ENCODE measurements at places on chromosomes 16 and 17.

GRCh38 chr17:74539281-74539820 lies 6.6 kb downstream of the CD300C start:
- no peak for DNase-seq

DNA sequence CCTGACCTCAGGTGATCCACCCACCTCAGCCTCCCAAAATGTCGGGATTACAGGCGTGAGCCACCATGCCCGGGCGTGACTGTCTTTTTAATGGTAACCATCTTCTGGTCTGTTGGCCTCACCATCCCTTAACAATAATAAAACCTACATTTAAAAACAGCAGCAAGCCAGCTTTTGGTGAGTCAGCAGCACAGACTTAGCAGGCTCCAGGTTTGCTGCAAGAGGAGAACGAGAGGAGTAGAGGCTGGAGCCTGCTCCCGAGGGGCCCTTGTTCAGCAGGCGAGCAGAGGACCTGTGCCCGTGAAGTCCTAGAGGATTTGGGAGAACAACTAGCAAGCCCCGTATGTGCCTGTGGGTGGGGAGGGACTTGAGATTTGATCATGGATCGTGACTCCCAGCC lies 35.7 kb downstream of the MYH13 start:
- no peak for DNase-seq

- DNase-seq = no peak
These were observed 196.2 kb upstream of the NLRP1 start for GRCh38 chr17:5780476-5780875.

DNA sequence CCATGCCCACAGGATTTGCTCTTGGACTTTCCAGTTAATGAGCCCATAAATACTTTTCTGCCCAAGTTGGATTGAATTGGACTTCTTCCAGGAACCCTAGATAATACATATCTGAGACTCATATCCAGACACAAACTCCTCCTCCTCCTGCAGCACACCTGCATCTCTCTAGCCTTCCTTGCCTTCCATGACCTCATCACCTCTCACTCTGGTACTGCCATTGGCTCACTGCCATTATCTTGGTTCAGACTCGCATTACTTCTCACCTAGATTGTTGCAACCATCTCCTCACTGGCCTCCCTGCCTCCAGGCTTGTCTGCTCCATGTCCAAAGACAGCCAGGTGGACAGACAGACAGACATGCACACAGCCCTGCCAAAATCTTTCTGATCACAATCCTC lies 4.8 kb upstream of the SYT17 start:
- DNase-seq = no peak

DNA sequence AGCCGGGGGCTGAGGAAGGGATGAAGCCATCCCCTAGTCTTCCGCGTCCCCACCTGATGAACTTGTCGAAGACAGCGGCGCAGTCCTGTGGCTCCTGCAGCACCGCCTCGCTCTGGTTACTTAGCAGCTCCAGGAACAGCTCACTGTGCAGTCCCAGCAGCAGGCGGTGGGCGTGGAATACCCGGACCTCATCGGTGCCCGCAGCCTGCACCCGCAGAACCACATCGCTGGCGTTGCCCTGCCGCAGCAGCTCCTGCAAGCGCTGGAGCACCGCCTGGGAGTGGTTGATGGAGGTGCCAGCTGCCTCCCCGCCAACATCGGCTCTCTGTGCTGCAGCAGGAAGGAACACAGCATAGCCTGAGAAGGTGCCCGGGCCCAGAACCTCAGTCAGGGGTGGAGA lies 1.8 kb downstream of the BTBD17 start:
- DNase-seq = no peak

GRCh38 chr16:12267491-12267890 lies 291.0 kb downstream of the SNX29 start:
- no peak for DNase-seq

GRCh38 chr17:44779211-44780025 lies 20.6 kb downstream of the ADAM11 start:
- peak; percentile 78 for DNase-seq

DNA sequence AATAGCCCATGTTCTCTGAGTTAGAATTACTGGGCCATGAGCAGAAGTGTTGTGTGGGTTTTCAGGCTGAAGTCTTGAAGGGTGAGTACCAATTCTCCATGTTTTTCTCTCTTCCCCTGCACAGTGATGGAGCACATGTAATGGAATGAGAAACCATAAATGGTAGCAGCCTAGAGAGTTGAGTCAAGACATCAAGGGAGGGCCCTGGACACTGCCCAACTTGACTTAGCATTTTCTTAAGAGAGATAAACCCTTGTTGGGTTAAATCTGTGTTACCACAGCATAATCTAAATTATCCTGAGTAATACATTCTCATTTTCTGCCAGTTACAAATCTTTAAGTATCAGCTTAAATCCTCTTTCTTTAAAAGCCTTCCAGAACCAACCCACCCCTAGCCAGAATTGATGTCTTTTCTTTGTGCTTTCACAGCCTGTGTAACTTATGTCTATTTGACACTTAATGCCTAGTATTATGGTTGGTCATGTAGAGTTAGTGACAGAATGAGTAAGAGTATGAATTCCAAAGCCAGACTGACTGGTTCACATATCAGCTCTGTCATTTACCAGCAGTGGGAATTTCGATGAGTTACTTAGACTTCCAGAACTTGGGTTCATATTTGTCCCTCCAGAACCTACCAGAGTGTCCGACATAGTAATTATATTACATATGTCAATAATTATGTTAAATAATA lies 27.0 kb upstream of the RGS9 start:
- DNase-seq = no peak

DNA sequence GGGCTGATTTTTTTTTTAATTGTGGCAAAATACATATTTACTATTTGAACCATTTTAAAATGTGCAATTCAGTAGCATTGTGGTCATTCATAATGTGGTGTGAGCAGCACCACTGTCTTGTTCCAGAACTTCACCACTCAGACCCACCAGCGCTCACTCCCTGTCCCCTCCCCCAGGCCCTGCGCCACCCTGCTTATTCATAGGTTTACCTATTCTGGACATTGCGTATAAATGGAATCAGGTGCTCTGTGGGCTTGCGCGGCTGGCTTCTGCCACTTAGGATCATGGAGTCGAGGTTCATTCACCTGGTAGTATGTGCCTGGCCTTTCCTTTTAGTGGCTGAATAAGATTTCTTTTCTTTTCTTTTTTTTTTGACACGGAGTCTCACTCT lies 59.4 kb downstream of the NT5M start:
- DNase-seq = no peak

DNA sequence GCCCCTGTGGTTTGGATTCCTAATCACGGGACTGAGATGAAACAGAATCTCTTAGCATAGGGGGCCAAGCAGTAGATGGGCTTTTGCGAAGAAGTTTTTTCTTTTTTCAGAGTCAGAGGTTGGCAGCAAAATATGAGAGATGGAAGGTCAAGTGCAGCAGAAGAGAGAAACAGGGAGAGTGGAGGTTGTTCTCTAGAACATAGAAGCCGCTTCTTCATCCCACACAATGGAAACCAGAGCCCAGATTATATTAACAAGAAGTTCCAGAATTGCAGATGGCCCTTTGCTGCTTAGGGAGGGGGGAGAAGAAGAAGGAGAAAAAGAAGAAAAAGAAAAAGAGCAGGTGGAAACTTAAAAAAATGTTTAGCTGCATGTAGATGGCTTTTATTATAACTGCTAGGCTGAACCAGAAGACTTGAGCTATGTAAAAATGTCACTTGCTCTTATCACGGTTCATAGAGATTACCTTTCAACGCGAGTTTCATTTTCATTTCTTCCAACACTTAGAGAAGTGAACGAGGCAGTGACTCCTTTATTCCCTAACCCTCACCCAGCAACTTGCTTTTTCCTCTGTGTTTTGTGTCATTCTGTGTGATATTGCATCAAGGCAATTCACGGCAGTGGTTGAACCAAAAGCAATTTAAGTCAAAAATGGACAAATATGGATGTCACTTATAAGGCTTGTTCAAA lies 737.5 kb downstream of the WWOX start:
- no peak for DNase-seq

- DNase-seq = no peak
These were observed 8.8 kb upstream of the LPCAT2 start for GRCh38 chr16:55499951-55500529.

GRCh38 chr16:11560701-11561453 lies 25.8 kb downstream of the LITAF start:
- no peak for DNase-seq

- DNase-seq = no peak
These were observed 121.6 kb downstream of the ZNF423 start for GRCh38 chr16:49734331-49734730.

DNA sequence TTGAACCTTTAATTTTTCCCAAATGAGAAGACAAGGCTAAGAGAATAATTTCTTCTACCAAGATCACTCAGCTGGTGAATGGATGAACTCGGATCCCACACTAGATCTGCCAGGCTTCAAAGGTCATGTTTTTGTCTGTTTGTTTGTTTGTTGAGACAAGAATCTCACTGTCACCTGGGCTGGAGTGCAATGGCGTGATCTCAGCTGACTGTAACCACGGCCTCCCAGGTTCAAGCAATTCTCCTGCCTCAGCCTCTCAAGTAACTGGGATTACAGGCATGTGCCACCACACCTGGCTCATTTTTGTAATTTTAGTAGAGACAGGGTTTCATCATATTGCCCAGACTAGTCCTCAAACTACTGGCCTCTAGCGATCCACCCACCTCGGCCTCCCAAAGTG lies 6.6 kb downstream of the ZNF19 start:
- no peak for DNase-seq

- no peak for DNase-seq
These were observed 7.0 kb downstream of the CBLN1 start for GRCh38 chr16:49274591-49274990.

DNA sequence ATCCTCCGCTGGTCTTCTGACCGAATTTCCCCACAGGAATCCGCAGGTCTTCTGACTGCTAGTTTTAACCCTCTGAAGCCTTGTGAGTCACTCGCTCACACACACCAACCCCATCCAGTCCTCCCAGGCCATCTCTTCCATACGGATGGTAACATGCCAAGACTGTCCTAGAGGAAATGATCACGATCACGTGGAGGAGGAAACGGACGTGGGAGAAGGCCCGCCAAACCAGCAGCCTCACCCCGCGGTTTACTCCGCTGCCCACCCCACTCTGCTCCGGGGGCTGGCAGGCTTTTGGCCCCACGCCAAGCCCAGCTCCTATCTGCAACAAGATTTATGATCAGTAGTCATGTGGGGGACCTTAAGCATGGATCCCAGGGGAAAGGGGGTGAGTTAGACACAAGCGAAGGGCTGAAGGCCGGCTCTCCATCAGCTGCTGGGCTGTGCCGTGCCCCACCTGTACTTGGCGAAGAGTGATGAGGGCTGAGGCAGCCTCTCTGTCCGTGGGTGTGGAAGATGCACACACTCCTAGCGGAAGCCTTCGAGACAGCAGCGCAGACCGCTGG lies 1.5 kb upstream of the FAAP100 start:
- DNase-seq = no peak

GRCh38 chr17:32104158-32104557 lies 38.1 kb upstream of the RHOT1 start:
- DNase-seq = no peak

- no peak for DNase-seq
These were observed 45.2 kb upstream of the LCMT1 start for GRCh38 chr16:25066426-25066746.

- DNase-seq = no peak
These were observed 10.0 kb upstream of the MRPS23 start for GRCh38 chr17:57859601-57860413.

- no peak for DNase-seq
These were observed 17.9 kb downstream of the UTP4 start for GRCh38 chr16:69150146-69150865.

DNA sequence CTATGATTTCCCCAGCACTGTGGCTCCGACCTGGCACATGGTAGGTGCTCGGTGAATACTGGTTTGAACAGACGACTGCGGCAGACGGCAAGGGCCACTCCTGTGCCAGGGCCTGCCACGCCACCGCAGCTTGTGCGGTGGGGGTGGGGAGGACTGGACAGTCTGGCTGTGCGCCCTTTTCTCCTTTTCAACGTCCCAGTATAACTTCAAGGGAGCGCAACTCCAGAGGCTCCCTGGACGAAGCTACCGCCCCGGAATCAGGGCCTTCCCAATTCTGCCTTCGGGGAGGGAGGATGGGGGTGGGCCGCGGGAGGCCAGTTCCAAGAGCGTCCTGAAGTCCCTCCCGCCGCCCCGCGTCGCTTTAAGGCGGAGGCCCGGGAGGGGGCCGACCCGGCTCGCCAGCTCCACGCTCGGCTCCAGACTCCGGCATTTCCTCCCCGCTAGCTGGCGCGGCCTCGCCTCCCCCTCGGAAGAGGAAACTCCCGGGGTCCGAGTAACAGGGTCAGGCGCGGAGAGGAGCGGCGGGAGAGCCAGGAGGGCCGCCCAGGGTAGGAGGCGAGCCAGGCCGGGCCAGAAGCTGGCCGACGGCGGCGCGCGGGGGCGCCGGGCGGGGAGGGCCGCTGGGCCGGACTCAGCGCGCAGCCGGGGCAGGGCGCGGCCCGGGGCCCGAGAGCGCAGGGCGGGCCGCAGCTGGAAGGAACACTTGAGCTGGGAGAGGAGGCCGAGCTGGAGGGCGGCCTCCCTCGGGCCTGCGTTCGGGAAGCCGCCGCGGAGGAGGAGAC lies at the start of gene ITPRIPL2:
TSS of gene ITPRIPL2 (plus strand) at position 388 of the 782 bp plus-strand sequence. CDS start 498 bp downstream, outside the sequence.
- DNase-seq = no peak

DNA sequence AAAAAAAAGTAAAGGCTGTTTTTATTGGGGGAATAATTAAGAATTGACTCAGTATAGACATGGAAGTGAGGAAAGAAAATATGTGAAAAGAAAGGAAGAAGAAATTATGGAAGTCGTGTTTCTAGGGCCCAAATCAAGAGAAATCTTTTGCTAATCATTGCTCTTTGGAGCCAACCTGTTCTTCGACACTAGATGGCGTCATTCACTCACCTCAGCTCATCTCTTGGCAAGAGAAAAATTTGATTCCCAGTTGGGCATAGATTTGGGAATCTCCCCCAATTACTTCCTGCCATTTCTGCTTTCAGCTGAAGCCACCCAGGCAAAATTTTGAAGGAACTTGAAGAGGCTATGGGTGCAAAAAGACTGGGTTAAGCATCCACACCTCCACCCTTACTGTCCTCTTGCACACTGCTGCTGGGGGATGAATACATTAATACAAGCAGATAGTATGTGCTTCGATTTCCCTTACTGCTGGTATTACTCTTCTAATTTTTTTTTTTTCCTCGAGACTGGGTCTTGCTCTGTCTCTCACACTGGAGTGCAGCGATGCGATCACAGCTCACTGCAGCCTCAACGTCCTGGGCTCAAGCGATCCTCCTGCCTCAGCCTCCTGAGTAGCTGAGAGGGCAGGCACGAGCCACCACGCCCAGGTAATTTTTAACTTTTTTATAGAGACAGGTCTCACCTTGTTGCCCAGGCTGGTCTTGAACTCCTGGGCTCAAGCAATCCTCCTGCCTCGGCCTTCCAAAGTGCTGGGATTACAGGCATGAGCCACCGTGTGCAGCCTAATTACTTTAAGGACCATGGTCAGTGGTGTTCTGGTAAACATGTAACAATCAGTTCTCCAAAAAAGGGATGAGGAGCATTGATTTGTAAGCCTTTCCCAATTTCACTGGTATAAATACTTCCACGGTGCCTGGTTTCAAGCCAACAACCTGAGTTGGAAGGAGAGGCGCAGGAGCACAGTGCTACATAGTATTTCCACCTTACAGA lies 13.5 kb downstream of the PSMD7 start:
- no peak for DNase-seq

GRCh38 chr16:87438611-87438985 lies 46.5 kb downstream of the MAP1LC3B start:
- no peak for DNase-seq
